ENCODE measurements at places on chromosomes 6 and 20.
A peak's percentile ranks its signal among the peaks of the same experiment; 100 is the strongest.

GRCh38 chr6:51137777-51138176 is 319.1 kb downstream of the TFAP2B start:
- no peak for DNase-seq

DNA sequence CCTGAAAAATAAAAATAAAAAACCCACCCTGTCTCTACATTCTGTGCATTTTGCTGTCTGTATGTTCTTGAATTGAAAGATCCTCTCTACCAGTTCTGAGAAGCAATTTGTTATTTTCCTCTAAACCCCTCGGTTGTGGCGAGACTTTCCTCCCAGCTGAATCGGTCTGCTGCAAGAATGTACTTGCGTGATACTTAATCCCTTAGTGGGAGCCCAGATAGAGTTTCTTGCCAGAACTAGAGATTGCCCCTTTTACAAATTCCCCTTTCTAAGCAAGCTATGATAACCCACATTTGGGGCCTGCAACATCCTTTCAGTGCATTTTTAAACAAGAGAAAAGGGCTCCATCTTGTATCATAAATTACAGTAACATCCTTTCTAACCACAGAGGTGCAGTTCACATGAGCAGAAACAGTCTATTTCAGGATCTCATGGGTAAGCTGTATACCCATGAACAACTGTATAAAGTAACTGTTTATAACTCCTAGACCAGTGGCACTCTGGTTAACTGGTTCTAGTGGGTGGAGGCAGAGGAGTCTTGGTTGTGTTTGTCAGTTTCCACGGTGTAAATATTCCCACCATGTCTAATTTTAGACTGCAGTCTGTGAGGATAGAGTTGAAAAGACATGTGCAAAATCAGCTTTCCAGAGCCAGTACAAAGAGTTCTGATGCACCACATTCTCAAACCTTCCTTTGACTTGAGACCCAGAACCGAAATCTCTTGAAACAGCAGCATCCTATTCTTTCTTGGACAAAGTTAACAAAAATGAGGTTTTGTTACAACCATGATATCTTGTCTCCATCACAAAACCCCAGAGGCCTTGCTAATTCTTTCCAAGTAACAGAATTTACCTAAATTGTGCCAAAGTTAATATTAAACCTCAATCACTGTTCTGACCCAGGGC is 113.1 kb upstream of the ZNF217 start:
- DNase-seq: peak; percentile 61

- DNase-seq: no peak
Measured at GRCh38 chr20:41286240-41286851, 31.2 kb downstream of the ZHX3 start.

DNA sequence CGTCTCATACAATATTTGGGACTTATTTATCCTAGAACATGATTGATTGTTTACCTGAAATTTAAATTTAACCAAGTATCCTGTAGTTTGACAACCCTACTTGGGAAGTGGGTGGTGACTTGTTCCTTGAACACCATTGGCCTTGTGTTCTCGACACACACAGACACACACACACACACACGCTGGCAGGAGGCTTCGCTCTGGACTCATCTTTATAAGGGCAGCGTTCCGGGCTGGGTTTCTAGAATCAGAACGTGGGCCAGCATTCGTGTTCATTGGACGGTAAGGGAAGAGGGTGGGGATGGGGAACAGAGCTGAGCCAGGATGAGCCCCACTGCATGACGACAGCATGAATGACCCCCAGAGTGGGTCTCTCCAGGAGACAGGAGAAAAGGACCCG is 16.2 kb upstream of the SSTR4 start:
- DNase-seq: no peak

GRCh38 chr20:15862178-15862577 is 711.1 kb downstream of the KIF16B start:
- DNase-seq: no peak

GRCh38 chr6:35432291-35432690 is 19.8 kb upstream of the FANCE start:
- no peak for DNase-seq

- peak; percentile 45 for DNase-seq
Measured at GRCh38 chr6:11645016-11645415, 107.5 kb downstream of the TMEM170B start.

- DNase-seq: no peak
Measured at GRCh38 chr6:161135695-161136591, 137.9 kb downstream of the AGPAT4 start.

GRCh38 chr6:107488174-107488874 is 1.6 kb upstream of the SOBP start:
- DNase-seq: no peak

GRCh38 chr6:165808021-165808420 is 145.0 kb upstream of the PDE10A start:
- DNase-seq: no peak

- DNase-seq: peak; percentile 96
Measured at GRCh38 chr20:53939572-53940359, 130.6 kb downstream of the BCAS1 start.

GRCh38 chr6:5851261-5851757 is 155.4 kb downstream of the NRN1 start:
- DNase-seq: peak; percentile 9

GRCh38 chr6:138607478-138608433 is 108.5 kb upstream of the NHSL1 start:
- no peak for DNase-seq

- DNase-seq: no peak
Measured at GRCh38 chr20:10762216-10762615, 88.4 kb upstream of the JAG1 start.

DNA sequence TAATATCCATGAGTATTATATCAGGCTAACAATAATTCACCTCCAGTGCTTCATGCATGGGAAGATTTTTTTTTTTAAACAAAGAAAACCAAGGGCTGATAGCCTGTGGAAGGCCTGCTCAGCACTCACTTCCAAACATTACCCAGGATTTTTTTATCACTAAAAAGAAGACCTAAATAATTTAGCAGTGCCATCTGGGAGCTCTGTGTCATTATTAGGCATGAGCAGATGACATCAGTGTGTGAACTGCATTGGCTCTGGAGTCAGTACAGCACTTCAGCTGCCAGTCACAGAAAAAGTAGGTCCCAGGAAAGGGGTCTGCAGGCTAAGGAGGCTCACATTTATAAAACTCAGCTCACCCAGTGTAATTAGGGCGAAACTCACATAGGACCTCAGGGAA is 94.8 kb downstream of the COL21A1 start:
- DNase-seq: no peak

DNA sequence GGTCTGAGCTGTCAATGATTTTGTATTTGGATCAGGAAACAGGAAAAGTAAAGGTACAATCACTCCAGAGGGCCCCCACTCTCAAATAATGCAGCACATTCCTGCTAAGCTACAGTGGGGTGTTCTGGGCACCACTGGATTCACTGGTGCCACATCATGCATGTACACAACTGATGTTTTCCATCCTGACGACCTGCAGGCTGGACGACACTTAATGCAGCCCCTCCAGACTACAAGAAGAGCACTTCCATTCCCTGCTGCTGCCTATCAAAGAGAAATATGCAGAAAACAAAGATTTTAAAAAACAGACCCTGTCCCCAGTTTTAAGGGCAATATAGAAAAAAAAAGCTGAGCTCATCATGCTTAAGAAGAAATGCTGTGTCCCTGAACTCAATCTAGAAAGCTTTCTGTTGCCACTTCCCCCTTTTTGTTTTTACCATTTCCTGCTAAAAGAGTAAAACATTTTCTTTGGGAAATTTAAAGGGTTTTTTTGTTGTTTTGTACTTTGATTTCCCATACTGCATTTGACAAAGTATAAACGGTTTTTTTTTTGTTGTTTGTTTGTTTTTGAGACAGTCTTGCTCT is 35.5 kb downstream of the ABHD12 start:
- no peak for DNase-seq

- no peak for DNase-seq
Measured at GRCh38 chr6:109221543-109222195, 126.4 kb downstream of the CEP57L1 start.

- DNase-seq: peak; percentile 22
Measured at GRCh38 chr6:42727087-42727611, 4.8 kb upstream of the PRPH2 start.

DNA sequence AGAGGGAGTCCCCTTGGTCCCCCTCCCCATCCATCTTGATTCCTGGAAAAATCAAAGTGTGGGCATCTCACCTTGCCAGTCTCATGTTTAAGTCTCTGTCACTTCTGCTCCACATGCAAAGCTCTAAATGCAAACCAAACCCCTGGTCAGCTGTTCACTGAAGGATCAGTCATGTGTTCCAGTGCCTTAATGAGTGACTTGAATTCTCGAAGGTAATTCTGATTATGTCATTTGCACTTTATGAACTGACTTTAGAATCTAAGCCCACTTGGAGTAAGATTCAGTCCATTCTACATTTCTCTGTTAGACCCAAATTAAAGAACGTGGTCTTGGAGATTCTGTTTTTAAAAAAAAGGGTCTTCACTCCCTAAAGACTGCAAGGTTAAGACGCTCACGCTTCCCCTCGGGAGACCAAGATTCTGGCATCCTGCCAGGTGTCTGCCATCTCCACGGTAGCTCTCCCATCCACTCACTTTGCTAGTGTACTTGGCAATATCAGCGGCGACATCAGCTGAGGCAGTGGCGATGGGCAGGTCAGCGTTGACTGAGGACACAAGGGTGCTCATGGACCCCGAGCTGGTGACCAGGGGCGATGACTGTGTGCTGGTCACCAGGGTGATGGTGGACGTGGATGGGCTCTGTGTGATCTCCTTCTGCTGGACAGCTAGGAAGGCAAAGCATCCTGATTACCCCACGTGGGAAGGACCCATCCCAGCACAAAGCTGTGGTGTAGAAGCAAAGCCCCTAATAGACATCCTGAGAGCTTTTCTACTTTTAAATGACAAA is 120.5 kb downstream of the ZMYND8 start:
- no peak for DNase-seq

- peak; percentile 29 for DNase-seq
Measured at GRCh38 chr20:36854348-36855240, 21.3 kb upstream of the TLDC2 start.

- DNase-seq: peak; percentile 44
Measured at GRCh38 chr20:44460795-44461141, 14.9 kb upstream of the TTPAL start.

GRCh38 chr6:156311291-156311690 is 465.9 kb upstream of the ARID1B start:
- no peak for DNase-seq

DNA sequence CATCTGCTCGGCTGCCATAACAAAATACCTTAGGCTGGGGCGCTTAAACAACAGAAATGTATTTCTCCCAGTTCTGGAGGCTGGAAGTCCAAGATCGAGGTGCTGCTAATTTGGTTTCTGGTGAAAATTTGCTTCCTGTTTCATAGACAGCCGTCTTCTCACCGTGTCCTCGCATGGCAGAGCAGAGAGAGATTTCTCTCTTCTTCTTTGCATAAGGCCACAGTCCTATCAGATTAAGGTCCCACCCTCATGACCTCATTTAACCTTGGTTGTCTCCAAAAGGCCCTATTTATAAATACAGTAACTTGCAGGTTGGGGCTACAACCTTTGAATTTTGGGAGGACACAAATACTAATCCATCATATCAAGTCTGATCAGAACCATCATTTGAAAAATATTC is 544.3 kb downstream of the KIF16B start:
- DNase-seq: no peak

- peak; percentile 75 for DNase-seq
Measured at GRCh38 chr20:38973645-38974044, 11.5 kb downstream of the DHX35 start.

DNA sequence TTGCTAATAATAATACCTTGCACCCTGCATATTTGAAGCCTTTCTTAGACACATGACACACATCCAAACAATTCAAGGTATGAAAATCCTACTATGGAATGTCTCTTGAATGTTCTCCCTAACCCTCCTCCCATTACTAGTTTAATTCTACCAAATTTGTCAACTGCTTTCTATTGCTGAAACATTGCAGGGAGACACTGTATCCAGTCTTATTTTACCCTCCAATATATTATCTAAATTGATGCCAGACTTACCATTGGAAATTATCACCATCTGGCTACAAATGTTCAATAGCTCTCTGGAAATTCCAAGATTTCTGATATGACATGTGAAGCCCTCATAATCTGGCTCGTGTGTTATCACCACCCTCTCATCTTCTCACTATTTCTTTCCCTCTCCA is 1027.3 kb upstream of the CITED2 start:
- peak; percentile 70 for DNase-seq

DNA sequence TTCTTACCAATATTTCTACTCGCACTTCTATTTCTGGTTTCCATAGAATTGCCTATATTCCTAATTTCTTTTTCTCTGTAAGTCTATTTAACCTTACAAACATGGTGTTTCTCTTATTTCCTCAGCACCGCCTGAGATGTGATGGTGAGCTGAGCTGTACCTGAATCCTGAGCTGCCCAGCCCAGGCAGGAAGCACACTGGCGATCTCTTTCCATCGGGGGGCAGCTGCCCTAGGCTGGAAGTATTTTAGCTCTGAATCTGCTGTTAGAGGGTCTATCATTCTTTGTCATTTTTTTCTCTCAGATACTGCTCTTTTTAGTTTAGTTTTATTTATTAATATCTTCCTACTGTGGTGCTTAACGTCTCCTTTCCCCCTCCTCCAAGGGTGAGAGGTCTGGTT is 173.4 kb upstream of the SLC35B3 start:
- DNase-seq: no peak

DNA sequence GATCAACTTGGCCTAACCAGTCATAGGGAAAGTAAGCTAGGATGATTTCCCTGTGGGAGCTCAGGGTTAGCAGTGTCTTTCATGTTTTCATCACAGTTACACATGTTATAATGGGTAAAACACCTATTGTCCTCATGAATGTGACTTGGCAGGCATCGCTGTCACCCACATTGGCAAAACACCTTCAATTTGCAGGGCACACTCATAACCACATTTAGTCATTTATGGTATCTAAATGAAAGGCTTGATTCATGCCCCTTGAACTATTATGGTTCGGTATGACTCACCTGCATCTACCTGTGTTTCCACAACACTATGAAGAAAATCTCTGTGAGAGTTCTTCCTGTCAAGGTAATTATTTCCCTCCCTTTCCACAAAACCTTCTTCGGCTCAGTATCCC is 49.2 kb downstream of the FRK start:
- no peak for DNase-seq

- DNase-seq: no peak
Measured at GRCh38 chr6:104407957-104408356, 451.8 kb downstream of the HACE1 start.

GRCh38 chr6:166855416-166855815 is 100.9 kb downstream of the RNASET2 start:
- DNase-seq: no peak

DNA sequence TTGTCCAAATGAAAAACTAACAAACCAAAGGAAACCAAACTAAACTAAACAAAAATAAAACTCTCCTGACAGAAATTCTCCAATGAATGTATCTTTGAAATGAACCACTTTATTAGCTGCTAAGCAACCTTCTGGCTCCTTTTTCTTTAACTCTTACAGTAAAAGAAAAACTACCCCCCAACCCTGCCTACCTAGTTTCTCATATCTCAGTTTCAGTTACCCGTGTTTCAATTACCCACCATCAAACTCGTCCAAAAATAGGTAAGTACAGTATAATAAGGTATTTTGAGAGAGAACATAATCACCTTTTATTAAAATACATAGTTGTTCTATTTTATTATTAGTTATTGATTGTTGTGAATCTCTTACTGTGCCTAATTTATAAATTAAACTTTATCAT is 177.4 kb upstream of the THEMIS start:
- no peak for DNase-seq
